ENCODE measurements at places on chromosomes 13 and 19. TPM values are rescaled to one million over a fixed set of nuclear protein-coding genes. Genes with fewer than 3 reads are reported as not detected.

VASP gene
- total RNA-seq = 33.1 TPM

RGL3 gene
- 1.8 TPM for total RNA-seq

ZNF132 gene
- 14.5 TPM for total RNA-seq

RNF225 gene
- total RNA-seq = under 0.01 TPM

ZSCAN1 gene
- under 0.01 TPM for total RNA-seq

DNA sequence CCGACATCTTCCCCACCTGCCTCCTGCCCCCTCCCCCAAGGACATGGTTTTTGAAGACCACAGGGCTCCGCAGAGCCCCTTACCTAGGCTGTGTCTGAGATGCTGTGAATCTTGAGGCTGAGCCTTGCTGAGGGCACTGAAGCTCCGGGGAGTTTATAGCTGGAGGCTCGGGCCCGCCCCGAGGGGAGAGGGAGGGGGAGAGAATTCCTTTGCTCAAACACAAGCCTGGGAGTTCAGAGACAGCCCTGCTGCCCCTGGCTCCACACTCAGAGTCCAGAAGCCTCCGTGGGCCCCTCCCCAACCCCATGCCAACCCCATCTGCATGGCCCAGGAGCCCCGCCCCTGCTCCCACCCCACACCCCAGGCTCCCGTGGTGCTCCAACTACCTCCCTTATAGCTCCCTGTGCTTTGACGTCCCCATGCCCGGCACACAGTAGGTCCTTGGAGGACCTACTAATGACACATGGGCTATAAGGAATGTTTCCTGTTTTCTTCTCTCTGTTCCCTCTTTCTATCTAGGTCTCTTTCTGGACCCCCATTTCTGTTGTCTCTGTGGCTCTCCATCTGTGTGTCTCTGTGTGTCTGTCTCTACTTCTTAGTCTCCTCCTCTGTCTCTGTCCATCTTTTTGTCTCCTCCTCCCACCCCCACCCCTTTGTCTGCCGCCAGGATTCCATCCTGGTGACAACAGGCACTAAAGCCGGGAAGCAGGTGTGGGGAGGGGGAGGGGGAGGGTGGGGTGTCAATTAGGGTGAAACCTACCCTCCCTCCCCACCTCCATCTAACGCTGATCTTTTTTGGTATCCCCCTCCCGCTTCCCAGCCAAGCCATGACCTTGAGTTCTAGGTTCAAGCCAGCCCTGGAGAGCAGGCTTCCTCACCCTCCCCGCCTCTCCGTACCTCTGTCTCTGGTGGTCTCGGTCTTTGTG lies at the start of gene TNNT1:
Gene TNNT1, minus strand, starts transcription at position 129 of the 926 bp plus-strand sequence. CDS start 2,049 bp downstream, outside the sequence.
- DNase-seq = no peak

DNA sequence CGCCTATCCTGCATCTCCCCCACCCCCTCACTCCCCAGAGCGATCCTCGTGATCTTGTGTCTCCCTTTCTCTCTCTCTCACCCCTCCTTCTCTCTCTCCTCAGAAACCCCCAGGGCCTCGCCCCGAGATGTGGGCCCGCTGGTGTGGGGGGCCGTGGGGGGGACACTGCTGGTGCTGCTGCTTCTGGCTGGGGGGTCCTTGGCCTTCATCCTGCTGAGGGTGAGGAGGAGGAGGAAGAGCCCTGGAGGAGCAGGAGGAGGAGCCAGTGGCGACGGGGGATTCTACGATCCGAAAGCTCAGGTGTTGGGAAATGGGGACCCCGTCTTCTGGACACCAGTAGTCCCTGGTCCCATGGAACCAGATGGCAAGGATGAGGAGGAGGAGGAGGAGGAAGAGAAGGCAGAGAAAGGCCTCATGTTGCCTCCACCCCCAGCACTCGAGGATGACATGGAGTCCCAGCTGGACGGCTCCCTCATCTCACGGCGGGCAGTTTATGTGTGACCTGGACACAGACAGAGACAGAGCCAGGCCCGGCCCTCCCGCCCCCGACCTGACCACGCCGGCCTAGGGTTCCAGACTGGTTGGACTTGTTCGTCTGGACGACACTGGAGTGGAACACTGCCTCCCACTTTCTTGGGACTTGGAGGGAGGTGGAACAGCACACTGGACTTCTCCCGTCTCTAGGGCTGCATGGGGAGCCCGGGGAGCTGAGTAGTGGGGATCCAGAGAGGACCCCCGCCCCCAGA lies 12.8 kb upstream of the TOMM40 start:
- no peak for DNase-seq

GRCh38 chr19:45863840-45864628 lies at the start of gene FOXA3:
TSS of gene FOXA3 (plus strand) at chr19:45864326. CDS start at chr19:45864457, 131 bp downstream.
- peak; percentile 24 for DNase-seq

DNA sequence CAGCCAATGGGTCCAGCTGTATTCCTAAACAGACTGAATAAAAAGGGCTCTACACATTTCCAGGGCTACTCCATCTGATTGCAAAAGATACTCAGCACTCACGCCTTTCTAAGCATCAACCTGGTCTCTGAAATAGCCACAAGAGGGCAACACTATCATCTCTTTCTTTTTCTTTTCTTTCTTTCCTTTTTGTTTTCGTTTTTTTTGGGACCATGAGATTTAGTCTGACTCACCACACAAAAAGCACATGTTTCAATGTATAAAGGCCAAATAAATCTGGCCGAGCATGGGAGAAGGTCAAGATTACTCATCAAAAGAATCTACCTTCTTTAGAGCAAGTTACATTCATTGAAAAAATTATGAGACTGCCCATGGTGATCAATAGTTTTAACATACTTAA lies 805.6 kb upstream of the ARGLU1 start:
- peak; percentile 91 for DNase-seq

DNA sequence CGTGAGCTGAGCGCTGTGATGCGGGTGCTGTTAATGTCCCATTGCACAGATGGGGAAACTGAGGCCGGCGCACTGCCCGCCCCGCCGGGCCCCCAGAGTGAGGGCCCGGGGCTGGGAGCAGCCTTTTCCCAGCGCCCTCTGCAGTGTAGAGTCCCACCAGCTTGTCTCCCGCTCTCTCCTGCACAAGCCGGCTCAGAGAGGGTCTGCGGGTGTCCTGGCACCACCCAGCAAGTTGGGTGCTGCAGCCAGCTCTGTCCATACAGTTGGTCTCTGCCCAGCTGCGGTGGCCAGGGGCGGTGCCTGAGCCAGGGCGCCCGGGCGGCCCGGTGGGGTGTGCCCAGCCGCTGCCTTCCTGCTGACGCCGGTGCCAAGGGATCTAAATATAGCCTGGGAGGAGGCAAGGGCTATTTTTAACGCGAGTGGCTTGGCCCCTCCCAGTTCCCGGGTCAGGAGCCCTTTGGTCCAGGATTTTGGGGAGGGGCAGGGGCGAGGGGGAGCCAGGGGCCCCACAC lies 19.3 kb downstream of the GADD45B start:
- peak; percentile 56 for DNase-seq

- DNase-seq = peak; percentile 93
Observed at GRCh38 chr13:65594298-65594781, 1635.8 kb downstream of the PCDH9 start.

DNA sequence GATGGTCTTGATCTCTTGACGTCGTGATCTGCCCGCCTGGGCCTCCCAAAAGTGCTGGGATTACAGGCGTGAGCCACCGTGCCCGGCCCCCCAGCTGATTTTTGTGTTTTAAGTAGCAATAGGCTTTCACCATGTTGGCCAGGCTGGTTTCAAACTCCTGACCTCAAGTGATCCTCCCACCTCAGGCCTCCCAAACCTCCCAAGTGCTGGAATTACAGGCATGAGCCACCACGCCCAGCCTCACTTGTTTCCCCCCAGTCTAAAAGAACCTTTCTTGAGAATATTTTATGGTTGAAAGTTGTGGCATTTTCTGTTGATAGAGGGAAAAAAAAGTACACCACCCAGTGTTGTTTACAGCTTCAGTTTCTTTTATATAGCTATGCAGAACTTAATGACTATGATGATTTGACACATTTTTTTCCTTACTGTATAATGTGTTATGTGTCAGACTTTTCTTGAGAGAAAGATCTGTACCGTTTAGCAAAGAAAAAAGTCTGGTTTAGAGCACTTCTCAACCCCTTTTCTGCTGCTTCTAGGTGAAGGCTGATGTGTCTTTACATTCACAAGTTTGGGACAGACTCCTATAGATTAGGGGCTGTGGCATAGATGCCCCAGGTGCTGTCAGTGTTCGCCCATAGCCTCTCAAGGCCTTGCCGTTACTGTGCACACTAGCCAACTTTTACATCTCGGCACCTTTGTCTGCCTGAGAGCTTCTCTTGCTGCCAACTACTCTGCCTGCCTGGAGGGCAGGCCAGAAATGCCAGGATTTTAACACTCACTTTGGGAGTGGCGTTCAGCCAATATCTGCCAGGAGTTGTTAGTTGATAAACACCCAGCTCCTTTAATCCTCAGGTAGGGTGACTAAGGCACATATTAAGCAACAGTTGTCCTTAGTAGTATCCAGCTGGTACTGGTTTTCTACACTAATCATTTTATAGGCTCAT lies 33.0 kb downstream of the KCTD4 start:
- peak; percentile 33 for DNase-seq

DNA sequence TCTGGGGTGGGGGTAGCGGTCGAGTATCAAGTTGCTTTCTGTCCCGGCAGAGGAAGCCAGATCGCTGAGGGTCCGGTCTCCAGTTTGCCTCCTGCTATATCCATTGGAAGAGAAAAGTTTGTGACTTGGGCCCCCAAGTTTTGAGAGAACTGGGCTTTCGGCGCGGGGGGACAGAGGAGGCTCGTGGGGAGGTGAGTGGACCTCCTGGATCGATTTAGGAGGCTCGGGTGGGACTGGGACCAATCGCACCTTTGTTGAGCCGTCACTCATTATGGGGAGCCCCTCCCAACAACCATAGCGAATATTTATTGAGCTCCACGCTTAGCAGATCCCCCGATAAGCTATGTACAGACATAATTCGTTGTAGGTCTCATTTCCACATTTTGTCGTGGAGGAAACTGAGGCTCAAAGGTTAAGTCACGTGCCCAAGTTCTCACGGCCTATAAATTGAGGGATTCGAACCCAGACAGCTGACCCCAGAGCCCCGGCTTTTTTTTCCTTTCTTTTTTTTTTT lies 909 bp downstream of the RFXANK start:
- no peak for DNase-seq

DNA sequence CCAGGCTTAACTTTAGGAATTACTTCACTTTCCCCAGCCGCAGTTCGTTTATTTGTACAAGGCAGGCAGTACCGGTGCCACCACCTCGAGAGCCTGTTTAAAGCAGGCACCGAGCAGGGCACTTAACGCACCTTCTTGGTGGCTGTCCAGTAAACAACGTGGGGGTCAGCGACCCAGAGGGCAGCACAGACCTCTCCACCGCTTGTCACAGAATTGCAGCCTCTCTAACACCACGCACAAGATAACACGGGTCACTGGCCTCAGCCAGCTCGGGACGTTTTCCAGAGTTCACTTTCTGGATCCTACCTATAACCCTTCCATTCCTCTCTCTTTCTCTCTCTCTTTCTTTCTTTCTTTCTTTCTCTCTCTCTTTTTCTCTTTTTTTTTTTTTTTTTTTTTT lies 16.8 kb upstream of the ELAVL1 start:
- no peak for DNase-seq

DNA sequence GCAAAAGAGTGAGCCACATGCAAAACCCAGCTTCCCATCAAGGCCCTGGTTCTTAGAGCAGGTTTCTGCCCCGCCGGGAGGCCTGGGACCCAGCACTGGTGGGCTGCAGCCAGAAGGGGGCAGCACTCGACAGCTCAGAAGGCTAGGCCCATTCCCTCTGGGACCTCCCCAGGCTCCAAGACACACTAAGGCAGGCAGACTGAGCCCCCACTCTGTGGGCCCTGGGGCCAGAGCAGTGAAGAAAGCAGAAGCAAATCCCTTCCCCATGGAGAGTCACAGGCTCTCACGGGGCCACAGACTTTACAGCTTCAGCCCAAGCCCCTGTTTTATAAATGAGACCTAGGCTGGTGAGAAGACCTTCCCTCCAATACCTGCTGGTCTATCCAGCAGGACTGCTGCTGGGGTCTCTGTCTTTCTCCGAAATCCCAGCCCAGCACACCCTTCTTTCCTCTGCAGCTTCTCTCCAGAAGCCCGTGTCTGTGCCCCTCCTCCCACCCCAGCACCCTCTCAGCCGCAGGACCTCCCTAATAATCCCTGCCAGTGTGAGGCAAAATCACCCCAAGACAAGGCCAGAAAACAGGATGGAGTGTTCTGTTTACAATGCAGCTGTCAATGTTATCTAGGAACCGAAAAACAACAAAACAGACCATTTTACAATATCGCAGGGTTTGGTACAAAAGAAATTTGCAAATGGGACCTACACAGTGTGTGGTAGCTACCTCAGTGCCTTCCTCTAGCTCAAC lies 109.3 kb downstream of the ABCC4 start:
- DNase-seq = peak; percentile 59

All from fibroblast of lung (primary cell).